NCI-H2107 (cell line): ENCODE measurements at places on chromosomes 7 and 10.

DNA sequence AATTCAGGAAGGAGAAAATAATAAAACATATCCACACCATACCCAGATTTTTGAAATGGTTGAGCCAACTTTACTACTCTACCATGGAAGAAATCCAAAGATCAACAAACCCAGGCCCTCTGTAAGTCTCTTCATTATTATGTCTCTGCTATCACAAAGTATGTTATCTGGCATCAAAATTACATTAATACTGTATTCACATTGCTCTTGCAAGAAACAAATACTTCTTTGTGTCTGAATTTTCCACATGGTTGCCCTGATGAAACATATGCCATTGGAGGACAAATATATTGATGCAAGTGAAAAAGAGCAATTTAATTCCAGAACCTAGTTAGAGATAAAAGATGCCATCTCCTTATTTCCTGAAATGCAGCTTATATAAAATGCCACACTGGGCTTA lies 204.0 kb downstream of the FZD1 start:
- DNase-seq, result no peak

GRCh38 chr10:17787087-17787961 lies 21.8 kb upstream of the MRC1 start:
- no peak for DNase-seq

GRCh38 chr10:117991701-117992100 lies 55.0 kb downstream of the RAB11FIP2 start:
- no peak for DNase-seq

- DNase-seq, result no peak
These were observed 1.1 kb upstream of the DMTF1 start for GRCh38 chr7:87151002-87151728.

- DNase-seq, result no peak
These were observed 21.4 kb downstream of the KDM7A start for GRCh38 chr7:140155428-140155827.

DNA sequence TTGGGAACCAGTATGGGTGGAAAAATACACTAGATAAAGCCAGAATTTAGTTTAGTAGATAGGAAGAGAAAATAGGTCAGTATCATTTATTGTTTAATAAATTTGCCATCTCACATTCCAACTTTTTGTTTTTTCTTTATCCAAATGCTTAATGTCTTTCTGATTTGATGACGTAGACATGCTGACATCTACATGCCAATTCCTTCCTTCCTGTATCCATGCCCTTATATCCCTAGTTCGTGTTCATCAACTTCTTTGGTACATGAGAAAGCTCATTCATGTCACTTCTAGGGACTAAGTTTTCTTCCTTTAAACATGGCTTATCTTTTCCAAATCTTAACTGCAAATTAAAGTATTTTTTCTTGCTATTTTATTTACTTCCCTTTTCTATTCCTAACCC lies 30.5 kb upstream of the ING3 start:
- DNase-seq, result no peak

GRCh38 chr7:154256150-154256549 lies 204.0 kb downstream of the DPP6 start:
- DNase-seq, result no peak

DNA sequence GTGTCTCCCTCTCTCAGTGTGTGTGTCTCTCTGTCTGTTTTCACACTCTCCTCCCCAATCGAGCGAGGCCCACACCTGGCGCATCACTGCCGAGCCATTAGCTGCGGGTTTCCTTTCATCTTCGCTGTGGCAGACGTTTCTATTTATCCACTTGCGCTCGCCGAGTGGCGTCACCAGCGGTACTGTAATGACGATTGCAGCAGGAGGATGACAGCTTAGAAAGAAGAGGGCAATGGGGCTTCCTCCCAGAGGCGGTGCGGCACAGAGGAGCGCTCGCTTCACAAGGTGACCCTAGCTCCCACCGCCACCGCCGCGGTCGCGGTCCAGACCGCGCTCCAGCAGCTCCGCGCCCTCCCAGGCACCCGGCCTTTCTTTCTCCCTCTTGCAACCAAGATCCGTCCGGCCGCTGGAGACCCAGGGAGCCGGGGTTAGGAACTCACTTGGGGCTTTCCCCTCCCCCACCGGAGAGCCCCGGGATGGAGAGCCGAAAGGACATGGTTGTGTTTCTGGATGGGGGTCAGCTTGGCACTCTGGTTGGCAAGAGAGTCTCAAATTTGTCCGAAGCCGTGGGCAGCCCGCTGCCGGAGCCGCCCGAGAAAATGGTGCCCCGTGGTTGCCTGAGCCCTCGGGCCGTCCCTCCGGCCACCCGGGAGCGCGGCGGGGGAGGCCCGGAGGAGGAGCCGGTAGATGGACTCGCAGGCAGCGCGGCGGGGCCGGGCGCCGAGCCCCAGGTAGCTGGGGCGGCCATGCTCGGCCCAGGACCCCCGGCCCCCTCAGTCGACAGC lies at the start of gene EVX1:
Gene EVX1, plus strand, starts transcription at position 248 of the 785 bp plus-strand sequence. Its CDS starts 229 bp downstream, at position 477.
- no peak for DNase-seq

DNA sequence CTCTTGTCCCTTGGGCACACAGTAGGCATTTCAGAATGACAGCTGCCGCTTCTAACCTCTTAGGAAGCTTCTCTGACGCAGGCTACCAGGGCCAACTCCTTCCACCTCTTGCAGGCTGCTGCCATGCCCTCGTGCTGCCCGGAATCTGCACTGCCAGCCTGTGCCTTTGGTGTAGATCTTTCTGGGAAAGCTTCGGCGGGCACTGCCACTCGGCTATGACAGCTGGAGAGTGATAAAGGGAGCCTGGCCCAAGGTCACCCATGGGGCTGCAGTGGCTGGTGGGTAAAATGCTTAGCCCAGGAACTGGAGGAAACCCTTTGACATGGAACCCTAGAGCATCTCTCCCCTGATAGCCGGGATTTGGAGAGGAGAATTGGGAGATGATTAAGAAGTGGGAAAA lies 78.0 kb upstream of the C1QL3 start:
- no peak for DNase-seq
